ENCODE measurements at places on chromosomes 7 and 10.

DNA sequence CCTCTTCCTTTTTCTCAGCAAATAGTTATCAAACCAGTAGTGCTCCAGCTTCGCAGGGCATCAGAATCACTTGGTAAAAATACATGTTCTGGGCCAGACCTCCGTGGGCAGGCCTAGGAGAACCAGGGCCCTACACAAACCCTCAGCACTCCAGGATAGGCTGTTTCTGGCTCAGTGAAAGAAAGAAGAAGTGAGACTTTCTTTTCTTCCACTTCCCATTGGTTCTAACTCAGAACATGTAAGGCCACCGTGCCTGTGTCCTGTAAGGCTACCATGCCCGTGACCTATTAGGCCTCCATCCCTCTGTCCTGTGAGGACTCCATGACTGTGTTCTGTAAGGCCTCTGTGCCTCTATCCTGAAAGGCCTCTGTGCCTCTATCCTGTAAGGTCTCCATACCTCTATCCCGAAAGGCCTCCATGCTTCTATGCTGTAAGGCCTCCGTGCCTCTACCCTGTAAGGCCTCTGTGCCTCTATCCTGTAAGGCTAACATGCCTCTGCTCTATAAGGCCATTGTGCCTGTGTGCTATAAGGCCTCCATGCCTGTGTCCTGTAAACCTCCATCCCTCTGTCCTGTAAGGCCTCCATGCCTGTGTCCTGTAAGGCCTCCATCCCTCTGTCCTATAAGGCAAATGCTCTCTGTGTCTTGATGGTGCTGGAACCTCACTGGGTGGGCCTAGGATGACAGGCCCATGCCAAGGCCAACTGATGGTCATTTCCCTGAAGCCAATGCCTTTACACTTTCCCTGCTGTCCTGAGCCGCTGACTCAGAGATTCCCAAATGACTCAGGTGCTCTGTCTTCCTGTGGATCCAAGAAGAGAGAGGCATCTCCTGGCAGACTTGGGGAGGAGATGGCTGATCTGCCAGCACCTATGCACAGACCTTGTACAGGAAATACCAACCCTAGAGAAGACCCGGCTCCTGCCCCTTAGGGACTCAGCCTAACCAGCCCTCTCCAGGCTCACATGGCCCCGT lies 96.6 kb upstream of the CACUL1 start:
- DNase-seq: no peak

DNA sequence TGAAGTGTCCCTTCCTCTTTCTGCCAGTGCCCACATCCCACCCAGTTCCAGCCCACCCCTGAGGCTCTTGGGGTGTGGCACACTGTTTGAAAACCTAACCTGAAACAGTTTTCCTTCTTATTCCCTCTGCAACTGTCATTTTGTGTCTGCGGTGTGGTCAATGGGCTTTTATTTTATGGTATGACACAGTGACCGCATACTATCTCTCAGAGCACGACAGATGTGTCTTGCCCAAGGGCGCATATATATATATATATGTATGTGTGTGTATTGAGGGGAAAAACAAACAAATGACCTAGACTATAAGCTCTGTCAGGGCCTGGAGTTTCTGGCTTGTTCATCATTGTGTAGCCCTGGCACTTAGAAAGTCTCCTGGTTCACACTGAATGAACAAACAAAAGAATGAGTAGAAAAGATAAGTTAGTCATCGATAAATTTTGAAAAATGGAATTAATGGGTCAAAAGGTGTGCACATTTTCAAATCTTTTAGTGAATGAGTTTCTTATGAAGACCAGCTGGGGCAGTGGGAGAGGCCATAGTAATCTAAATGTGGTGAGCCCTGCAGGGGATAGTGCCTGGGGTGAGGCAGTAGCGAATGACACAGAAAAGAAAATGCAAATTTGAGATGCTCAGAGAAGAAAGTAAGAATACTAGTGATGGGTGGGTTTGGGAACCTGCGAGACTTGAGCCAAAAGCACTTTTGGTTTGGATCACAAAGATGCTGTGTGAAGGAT lies 198.4 kb downstream of the SNX10 start:
- no peak for DNase-seq

- no peak for DNase-seq
Observed at GRCh38 chr7:49228426-49229098, 304.2 kb downstream of the CDC14C start.

GRCh38 chr10:79298403-79299244 lies 48.6 kb upstream of the PPIF start:
- DNase-seq: peak; percentile 93

DNA sequence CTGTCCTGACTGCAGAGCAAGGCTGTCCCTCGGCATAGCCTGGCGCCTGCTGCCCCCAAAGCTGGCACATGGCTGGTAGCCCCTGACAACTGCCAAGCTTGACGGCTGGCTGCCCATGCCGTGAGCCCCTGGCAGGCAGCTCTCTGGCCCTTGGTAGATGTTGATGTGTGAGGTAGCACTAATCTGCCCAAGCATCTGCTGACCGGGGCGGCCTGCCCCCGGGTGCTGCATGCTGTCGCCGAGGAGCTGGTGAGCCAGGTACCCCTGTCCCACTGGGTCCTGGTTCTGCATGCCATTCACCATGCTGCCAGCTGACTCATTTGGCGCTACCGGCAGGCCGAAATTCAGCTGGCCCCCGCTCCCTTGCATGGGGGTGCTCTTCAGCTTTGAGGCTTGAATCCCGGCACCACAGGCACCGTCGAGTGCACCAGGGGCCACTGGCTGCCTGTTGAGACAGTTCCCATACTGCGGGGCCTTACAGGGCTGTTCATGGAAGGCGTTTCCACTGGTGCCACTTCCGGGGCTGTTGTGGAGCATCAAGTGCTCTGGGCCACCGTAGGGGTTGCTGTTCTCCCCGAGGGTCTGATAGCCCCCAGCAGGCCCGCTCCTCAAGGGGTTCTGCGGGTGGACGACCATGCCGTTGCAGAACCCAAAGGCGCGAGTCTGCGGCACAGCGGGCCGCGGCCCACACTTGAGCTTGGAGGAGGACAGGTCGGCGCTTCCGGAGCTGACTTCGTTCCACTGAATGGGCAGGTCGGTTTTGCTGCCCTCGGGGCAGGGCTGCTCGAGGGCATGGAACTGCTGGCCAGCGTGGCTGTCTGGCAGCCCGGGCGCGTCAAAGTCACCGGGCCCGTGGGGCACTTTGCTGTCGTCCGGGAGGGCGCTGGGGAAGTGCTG lies 262.2 kb upstream of the INHBA start:
- DNase-seq: no peak

GRCh38 chr10:58013406-58013805 lies 254.3 kb downstream of the IPMK start:
- DNase-seq: no peak

DNA sequence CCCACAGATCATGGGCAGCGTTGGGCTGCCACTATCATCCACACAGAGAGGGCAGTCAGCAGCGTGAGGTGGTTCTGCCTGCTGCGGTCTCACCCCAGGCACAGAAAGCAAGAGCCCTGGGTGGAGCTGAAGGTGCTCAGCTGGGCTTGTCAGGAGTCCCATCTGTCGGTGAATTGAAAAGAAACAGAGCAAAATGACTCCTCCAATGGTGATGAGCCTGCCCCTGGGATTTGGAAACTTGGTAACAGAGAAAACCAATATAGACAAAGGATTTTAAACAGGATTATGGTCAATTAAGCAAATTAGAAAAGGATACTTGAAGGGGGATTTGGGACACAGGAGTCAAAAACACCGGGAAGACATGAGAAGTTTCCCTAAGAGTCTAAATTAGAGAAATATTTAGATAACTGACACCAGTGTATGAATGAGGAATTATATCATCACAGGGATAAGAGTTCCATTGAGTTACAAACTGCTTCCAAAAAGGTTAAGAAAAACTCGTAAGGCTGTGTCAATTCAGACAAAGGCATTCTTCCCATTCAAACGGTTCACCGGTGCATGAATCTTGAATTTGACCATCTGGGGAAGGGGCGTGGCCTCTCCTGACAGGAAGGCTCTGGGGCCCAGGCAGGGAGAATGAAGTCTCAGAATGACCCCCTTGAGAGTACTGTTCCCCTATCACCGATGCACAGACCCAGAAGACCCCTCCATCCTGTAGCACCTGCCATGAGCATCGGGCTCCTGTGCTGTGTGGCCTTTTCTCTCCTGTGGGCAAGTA lies 70.0 kb upstream of the PRSS58 start:
- no peak for DNase-seq

- no peak for DNase-seq
Observed at GRCh38 chr7:97512441-97513207, 219.3 kb upstream of the TAC1 start.

- no peak for DNase-seq
Observed at GRCh38 chr10:89975071-89975470, 273.7 kb downstream of the KIF20B start.

GRCh38 chr10:119497243-119497642 lies 45.3 kb downstream of the RGS10 start:
- no peak for DNase-seq

GRCh38 chr7:30467271-30467670 lies 11.3 kb downstream of the NOD1 start:
- DNase-seq: no peak

DNA sequence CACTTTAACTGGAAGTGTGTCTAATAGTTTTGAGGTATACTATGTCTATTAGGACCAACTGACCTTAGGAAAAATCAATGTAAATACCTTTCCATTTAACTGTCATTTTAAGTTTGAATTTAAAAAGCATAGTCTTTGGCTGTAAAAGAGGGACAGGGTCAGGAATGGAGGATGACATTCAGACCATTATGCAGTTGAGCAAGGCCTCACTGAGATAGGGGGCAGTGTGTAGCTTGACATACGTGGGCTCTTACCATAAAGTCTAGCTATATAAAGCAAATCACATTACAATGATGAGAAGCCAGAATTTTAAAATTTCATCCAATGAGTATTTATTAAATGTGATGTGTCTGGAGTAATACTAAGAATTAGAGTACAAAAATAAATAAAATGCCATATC lies 17.9 kb downstream of the PALS2 start:
- DNase-seq: no peak

GRCh38 chr10:131825960-131826650 lies 74.7 kb upstream of the PPP2R2D start:
- no peak for DNase-seq

GRCh38 chr10:78176320-78177317 lies 143.0 kb downstream of the RPS24 start:
- DNase-seq: no peak

GRCh38 chr7:144035385-144035784 lies 13.4 kb upstream of the OR2A5 start:
- no peak for DNase-seq

DNA sequence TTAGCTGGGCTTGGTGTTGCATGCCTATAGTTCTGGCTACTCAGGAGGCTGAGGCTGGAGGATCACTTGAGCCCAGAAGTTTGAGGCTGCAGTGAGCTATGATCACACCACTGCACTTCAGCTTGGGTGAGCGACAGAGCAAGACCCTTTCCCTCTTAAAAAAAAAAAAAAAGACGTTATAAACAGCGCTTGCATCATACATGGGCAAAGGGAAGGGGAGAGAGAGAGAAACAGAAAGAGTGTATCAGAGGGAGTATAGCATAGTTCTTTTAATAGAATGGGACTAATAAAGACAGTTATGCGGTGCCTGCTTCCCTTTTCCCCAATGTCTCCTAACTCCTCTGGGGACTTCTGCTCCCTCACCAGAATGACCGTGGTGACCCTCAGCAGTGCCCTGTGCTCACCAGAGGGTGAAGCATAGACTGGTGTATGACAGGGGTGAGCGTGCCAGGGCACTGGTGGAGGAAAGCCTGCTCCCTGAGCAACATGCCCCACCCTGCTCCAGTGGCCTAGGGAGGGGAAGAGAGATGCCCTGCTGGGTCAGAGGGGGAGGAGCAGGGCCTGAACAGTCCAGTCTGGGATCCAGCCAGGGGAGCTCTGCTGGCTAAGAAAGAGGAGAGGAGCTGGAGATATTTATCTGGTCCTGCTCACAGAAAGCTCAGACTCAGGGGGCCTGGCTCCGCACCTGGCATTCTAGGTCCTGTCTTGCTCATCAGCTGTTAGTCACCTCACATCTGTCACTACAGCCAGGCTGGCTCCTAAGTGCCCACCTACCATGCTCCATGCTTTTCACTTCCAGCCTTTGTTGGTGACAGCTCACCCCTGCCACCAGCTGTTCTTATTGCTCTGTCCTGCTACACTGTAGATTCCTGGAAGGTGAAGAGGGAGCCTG lies 2.2 kb downstream of the PDZD7 start:
- no peak for DNase-seq

GRCh38 chr10:129710510-129710847 lies 243.4 kb downstream of the MGMT start:
- DNase-seq: no peak

GRCh38 chr7:36752026-36752711 lies 27.9 kb upstream of the AOAH start:
- no peak for DNase-seq

- DNase-seq: no peak
Observed at GRCh38 chr7:98209166-98209920, 1.9 kb upstream of the BHLHA15 start.

DNA sequence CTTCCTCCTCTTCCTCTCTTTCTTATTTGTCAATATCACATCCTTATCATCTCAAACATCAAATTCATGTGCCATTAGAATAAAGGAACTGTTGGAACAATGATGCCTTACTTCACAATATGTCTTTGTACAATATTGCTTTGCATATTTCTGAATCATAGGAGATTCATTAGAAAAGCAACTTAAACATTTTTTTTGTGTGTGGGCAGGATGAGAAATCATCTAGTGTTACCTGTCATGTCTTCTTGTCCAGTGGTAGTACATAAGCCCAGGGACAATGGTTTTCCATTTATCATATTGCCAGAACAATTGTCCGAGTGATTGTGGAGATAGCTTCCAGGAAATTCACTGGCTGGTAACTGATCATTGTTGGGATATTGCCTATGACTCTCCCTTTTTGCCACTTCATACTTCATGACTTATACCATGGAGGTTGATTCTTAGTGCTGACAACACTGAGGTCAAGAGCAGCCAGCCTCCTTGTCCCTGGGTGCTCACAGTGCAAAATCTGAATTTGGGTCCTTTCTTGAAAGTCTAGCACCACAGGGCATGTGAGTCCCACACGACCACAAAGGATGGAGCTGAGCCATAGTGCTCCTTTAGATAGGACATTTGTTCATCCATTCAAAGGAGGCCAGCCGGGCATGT lies 215.0 kb downstream of the MDFIC start:
- DNase-seq: no peak

DNA sequence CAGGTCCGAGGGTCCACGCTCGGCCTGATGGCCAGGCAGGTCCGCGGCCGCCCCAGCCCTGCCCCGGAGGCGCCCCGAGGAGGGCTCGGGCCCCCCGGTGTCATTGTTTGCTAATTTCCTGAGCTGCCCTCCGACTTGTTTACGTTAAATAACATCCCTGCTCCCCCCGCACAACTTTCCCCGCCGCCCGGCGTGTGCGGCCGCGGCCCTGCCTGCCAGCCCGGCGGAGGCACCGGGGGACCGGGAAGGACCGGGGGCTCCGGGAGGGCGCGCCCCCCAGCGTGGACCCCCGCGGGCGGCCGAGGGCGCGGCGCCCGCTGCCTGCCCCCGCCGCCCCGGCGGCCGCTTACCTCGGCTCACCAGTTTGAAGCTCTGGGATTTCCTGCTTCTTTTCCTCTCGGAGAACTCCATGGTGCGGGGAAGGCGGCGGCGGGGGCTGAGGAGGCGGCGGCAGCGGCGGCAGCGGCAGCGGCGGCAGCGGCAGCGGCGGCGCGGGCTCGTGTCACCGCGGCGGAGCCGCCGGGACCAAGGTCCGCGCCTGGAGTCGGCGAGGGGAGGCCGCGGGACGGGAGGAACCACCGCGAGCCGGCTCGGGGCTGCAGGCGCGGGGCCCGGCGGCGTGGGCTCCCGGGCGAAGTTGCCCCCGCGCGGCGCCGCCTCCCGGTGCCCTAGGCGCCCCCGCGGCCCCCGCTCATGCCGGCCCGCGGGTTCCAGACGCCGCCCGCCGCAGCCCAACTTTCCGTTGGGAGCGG lies 515 bp downstream of the BEND7 start:
- DNase-seq: peak; percentile 5

Measured in AG10803 (cell line).